ENCODE measurements at places on chromosomes 5 and 9. TPM values are rescaled to one million over a fixed set of nuclear protein-coding genes. Genes with fewer than 3 reads are reported as not detected.

Gene CCL28
- total RNA-seq: 0.11 TPM

Gene PAEP
- total RNA-seq: 15.7 TPM

Gene IFNK
- not detected for total RNA-seq

Gene GDNF
- 1.4 TPM for total RNA-seq

Gene PCDHA1
- 0.03 TPM for total RNA-seq

Gene ARPC5L
- total RNA-seq: 80.7 TPM

Gene GMCL2
- total RNA-seq: not detected

Gene HAND1
- total RNA-seq: not detected

Gene SLCO6A1
- total RNA-seq: not detected

Gene SPATA6L
- 0.92 TPM for total RNA-seq

Gene GFI1B
- not detected for total RNA-seq

Measured in HT1080 (cell line).